ENCODE measurements at places on chromosomes 1 and 21.
A peak's percentile ranks its signal among the peaks of the same experiment; 100 is the strongest.

GRCh38 chr1:3663999-3664699 lies 11.8 kb downstream of the TP73 start:
- DNase-seq = no peak

DNA sequence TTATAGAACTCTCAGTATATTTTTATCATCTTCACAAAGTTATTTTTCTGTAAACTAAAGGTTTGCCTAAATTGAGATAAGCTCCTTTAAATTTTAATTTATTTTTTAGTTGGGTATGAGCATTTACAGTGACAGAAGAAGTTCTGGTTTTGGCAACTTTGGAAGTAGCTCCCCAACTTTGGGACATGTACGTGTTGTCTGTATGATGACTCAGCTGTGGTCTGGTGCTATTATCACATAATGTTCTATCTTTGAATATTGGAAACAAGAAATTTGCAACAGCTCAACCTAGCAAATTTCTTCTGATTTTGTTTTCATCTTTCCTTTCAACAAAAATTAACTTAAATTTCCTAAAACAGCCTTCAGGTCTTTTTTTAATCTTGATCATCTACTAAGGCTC lies 46.6 kb upstream of the C1orf105 start:
- DNase-seq = no peak

DNA sequence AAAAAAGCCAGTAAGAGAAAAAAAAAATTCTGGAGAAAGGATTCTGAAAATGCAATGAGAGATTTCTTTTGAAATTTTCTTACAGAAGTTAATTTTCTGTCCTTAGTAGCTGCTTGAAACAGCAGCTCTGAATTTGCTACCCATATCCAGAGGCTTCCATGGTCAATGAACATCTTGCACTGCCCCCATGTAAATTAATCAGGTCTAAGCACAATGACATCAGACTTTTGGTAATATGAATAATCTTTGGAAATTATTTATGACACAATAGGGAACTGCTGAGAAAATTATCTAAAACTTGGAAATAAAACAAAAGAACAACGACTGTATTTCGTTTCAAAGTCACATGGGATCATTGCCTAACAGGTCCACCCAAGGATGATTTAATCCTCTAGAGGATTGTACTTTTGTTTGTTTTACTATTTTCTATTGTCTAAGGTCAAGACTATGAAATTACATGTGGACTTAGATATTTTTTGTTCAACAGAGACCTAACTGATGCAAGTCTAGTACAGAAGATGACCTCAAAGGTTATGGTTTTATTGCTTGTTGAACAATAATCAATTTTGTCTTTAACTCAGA lies 312.1 kb downstream of the BACH1 start:
- peak; percentile 80 for DNase-seq

DNA sequence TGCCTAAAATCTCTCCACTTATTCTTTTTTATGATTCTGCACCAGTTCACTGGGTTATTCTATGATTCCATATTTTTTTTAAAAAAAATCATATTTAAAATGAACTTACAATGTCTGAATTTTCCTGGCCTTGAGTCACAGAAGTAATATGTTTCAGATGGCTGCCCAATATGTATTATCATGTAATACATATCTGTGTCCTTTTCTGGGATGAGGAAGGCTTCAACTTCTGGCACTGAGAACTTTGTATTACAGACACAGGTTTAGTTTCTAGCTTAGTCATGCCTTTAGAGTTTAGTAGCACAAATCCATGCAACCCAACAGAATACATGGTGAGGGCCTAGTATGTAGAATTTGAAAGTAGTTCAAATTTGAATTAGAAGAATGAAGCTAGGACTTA lies 7.8 kb upstream of the HSD17B7 start:
- DNase-seq = no peak

DNA sequence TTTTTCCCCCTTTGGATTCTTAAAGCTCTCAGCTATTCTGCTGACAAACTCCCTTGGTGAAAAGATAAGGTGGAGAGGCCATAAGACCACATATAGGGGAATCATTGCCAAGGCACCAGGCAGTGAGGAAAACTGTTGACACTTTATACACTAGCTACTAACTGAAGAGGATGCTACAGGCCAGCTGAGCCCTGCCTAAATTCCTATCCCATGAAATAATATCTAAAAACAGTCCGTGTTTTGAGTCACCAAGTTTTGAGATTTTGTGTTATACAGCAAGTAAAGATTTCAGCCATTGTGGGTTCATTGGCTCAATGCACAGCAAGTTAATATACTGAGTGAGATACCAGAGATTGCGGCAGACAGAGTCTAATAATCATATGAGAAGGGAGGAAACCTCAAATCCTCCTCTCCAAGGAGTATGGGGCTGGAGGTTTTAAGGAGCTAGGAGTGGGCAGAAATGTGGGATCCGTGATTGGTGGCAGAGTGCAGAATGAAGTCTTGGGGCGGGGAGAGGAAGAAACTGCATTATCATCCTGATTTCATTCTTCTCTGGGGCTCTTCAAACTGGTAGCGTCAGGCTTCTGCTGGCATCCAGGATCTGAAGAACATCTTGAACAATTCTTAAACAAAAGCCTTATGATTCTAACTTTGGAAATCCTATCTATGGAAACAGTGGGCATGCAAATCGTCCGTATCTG lies 9.2 kb downstream of the CLDN8 start:
- DNase-seq = peak; percentile 71

- no peak for DNase-seq
Measured at GRCh38 chr1:57336793-57337192, 87.1 kb downstream of the DAB1 start.

- DNase-seq = no peak
Measured at GRCh38 chr1:26361605-26362122, 7.7 kb upstream of the CRYBG2 start.

DNA sequence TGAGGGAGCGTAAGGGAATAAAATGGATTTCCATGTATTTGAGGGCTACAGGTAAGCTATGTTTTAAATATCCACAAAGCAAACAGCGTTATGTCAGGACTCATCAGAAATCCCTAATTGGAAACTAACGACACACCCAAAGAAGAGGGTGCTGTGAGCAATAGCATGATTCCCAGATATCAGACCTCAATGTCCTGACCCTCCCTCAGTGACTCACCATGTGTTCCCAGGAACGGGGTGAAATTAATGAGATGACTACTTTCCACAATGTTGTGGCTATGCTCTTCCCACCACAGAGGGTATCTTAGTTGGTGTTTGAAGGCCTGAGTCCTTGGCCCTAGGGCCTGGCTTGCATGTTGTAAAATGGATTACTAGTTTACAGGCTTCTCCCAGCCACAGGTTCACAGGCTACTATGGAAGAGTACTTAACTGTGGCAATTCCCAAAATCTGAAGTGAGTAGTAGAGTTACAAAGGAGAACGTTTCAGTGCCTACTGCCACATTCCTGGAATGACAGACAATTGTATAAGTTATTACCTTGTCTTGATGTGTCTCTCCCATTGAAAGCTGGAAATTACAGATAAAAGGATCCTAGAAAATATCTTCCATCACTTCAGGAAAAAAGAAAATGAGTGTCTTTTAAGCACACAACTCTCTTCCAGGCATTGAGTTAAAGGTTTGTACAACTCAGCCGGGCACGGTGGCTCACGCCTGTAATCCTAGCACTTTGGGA lies 1.7 kb upstream of the KRTAP11-1 start:
- DNase-seq = no peak

- DNase-seq = no peak
Measured at GRCh38 chr1:53129891-53130597, 12.4 kb downstream of the SLC1A7 start.

DNA sequence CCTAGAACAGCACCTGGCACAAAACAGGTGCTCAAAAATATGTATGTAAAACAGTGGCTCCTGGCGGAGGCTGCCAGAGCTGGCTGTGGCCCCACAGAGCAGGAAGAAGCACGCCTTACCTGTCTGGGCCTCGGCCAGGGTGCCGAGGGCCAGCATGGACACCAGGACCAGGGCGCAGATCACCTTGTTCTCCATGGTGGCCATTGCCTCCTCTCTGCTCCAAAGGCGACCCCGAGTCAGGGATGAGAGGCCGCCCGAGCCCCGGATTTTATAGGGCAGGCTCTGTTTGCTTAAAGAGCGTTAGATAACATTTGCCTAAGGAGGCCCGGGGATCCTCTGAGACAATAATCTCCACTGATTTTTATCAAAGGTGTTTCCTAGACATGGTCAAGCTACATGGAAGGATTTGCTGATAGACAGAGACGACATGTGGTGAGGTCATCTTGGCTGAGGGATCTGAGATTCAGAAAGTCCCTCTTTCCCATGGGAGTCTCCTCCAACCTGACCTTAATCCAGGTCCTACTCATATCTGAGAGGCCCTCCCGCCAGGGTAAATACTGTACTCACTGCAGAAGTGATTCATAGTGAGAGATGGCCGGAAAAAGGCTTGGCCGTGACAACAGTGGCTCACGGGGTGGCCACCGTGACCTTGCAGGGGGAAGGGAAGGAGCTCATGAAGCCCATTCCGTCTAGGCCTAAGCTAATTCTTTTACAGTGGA lies at the start of gene TFF1:
Gene TFF1 (minus strand): TSS at position 244 of the 719 bp plus-strand sequence. CDS start 40 bp downstream, at position 204.
- no peak for DNase-seq

- peak; percentile 44 for DNase-seq
Measured at GRCh38 chr1:92784021-92784638, 778 bp downstream of the EVI5 start.

DNA sequence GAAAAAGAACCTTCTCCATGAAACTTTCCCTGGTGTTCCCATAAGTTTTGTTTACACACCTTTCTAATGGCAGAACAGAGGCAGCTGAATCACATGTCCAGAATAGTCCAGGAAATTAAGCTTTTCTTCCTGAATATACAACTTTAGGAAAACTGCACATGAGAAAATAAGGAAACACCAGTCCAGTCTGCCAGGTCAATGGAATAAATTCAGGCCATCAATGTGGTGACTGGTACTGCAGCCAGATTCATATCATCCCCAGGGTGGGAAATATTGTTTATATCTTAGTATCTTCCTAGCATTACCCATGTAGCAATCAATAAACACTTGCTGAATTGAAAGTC lies 6.7 kb upstream of the FBXO28 start:
- no peak for DNase-seq

DNA sequence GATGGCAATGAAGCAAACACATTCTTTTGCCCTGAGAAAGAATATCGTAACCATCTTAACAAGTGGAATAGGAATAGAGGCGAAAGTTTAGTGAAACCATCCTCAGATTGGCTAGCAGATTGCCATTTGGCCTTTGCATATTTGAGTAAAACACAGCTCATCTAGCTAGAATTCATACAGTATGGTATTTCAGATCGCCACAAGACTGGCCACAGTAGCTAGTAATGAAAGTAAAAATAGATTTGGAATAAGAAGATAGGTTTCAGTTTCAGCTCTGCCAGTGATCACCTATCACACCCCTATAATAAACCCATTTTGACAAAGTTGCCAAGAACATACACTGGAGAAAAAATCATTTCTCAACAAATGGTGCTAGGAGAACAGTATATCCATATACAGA lies 294.9 kb downstream of the LRRIQ3 start:
- DNase-seq = no peak

GRCh38 chr21:33551664-33552063 lies 8.8 kb downstream of the SON start:
- no peak for DNase-seq

GRCh38 chr1:165900576-165901380 lies 73.4 kb downstream of the UCK2 start:
- DNase-seq = no peak

DNA sequence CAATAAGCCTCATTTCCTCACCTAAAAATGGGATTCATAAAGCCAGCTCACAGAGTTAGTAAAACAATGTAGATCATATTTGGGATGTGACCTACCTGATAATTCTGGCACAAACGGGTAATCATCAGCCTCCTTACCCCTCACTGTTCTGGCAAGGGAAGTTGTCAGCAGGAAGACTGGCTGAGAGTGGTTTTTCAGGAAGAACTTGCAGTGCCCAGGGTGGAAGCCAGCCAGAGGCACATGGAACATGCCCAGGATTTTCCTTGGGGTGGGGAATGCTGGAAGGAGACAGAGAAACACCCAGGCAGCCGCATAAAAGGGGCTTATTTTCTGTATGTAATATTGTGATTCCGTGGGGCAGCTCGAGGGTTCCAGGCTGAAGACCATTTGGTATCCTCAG lies 7.7 kb upstream of the SLC5A9 start:
- no peak for DNase-seq

DNA sequence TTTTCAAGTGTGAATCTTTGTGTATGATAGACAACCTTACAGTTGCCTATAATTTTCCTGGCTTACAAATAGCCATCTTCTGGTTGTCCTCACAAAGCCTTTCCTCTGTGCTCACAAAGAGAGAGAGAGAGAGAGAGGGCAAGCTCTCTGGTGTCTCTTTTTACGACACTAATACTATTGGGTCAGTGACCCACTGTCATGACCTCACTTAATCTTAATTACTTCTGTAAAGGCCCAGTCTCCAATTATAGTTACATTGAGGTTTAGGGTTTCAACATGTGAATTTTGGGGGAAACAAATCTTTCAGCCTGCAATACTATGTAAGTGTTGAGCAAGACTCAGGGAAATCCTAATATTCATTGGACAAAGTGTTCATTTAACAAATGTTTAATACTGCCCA lies 167.4 kb upstream of the COL11A1 start:
- DNase-seq = peak; percentile 86

DNA sequence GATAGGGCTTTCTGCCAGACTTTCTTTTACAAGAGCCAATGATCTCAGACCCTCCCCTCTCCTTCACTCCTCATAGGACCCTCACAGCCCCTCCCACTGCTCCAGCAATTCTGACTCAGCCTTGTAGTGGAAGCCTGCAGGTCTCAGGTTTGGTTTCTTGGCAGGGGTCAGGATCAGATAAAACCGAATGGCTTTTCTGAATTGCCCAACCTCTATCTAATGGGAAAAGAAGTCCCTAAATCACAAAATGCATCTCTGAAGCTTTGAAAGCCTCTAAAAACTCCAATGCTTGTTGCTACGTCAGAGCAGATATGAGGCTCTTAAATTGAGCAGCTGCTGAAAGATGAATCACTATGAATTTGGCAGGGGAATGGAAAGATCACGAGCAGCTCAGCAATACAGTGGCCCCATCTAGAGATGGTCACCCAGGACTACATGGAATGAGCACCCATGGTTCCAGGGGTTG lies 74.5 kb downstream of the NID1 start:
- no peak for DNase-seq

DNA sequence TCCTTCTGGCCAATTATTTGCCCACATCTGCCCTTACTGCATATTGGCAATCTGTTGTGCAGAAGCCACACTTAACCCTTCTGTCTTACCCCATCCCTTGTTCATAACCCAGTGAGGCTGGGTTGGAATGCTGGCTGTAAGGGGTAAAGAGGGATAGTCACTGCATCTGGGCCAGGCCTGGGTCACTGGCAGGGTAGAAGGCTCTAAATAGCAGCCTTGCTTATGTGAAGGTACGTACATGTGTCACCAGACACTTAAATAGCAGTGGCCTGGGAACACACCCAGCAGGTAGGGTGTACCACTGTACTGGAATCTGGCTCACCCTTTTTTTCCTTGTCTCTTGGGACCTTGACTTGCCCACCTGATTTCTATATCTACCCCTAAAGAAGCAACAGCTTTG lies 9.9 kb upstream of the TARS2 start:
- no peak for DNase-seq

- peak; percentile 24 for DNase-seq
Measured at GRCh38 chr1:44030605-44031251, 534 bp downstream of the SLC6A9 start.

All from fibroblast of gingiva (primary cell).